Inflammatory macrophage treated with lipopolysaccharide for 1 hour (primary cell): ENCODE measurements at places on chromosomes 2 and 18.

DNA sequence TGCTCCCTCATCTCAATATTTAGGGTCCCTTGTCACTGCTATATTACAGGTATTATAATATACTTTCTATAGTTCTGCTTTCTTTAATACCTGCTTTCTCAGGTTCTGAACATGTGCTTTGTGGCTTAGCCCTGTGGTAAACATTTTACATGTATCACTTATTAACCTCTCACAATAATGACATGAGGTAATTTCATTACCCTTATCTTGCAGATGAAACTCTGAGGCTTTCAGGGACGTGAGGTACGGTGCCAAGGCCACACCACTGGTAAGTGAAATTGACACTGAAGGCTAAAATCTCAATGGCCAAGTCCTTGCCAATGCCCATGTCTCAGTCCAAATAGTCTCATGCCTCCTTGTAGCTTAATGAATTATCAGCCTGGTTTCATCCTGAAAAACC lies 21.7 kb downstream of the LINC00305 start:
- no peak for DNase-seq

DNA sequence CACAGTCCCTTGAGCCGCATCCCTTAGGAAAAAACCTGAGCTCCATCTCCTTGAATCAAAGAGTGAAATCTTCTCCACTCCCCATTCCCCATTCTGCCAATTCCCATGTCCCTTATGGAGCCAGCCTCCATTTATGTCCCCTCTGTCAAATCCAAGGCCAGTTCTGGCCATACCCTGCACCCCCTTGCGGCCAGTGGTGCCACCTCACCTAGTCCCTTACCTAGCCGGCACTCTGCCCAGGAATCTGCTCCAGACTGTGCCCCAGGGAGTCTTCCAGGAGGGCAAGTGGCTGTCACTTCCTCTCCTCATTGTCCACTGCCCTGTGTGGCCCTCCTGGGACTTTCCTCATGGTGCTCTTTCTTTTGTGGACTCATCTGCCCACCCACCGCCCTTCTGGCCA lies 195.4 kb upstream of the RMP24 start:
- no peak for DNase-seq

DNA sequence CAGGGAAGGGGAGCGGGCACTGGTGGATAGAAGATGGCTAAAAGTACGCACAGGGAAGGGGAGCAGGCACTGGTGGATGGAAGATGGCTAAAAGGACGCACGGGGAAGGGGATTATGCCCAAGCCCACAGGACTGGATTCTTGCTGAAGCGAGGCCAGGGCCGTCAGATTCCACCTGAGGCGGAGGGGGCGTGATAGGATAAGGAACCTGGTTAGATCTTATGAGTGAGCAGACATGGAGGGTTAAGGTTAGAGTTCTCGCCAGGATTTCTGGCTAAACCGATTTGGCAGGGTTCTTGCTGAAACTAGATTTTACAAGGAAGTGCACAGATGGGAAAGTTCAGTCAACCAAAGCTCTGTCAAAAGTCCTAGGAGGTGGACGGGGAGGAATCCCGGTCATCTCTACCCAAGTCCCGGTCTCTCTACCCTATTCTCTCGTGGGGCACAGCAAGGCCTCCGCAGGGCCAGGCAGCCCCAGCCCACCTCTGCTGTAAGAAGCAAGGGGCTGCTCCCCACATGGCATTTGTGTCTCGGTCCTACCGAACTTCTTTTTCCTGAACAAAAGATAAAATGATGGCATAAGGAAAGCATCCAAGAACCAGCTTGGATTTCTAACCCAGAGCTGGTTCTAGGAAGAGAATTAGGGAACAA lies 140.8 kb downstream of the PTGR3 start:
- no peak for DNase-seq

DNA sequence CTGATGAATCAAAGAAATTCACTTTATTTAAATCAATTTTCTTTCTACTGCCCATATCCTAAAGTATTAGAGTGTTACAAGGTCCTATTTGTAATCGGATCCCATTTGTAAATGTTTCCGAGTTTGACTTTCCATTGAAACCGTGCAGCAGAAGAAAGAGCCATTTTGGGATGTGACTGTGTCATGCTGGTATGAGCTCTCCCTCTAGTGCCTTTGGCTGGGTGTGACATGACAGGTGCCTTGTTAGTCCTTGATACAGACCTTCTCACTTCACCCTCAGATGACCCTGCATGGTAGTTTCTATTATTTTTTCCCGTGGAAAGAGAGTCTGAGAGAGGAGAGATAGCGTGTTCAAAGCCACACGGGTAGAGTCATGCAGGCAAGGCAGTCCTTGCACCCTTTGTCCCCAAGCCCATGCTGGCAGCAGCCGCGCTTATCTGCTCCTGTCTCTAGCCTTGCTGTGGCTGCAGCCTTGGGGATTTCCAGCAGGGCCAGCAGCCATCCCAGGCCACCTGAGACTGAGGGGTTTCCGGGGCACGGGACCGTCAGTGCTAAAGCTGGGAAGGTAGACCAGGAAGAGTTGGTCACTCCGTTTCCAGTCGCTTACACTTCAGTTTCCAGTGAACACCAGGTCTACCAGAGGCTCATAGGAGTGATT lies 21.4 kb downstream of the CHMP1B start:
- no peak for DNase-seq

DNA sequence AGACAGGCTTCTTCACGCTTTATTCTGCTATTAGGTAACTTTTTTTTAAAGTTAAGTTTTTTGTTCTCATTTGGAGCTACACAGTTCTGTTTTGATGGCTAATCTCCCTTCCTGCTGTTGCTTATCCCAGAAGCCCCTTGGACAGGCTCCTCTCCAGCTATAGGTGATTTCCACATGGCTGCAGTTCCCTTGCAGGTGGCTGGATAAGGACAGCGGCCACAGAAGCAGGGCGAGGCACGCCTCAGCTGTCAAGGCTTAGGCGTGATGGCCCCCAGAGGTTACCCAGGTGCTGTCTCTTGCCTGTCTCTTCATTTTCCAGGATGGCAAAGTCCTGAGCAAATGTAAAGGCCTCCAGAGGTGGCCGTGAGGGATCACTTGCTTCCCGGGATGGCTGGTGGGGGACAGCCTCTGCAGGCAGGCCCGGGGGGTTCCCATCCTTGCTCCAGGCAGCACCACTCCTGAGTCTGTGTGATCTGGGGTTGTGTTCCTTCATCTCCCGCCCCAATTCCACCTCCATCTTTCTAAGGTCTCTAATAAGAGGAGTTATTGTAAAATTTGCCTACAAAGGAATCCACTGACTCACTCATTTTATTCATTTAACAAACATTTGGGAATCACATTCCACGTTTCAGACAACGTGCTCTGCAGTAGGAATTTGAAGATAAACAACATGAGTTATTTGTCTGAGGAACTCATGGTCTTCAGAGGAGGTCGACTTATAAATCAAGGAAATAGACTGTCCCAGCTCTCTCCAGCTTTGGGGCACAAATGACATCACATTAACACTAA lies 53.4 kb downstream of the NAPG start:
- DNase-seq = no peak

GRCh38 chr2:38093527-38094165 lies 17.7 kb upstream of the CYP1B1 start:
- DNase-seq = no peak
